ENCODE measurements at places on chromosomes 4 and X.

GRCh38 chr4:84901173-84901572 is 65.3 kb downstream of the WDFY3 start:
- DNase-seq: no peak

DNA sequence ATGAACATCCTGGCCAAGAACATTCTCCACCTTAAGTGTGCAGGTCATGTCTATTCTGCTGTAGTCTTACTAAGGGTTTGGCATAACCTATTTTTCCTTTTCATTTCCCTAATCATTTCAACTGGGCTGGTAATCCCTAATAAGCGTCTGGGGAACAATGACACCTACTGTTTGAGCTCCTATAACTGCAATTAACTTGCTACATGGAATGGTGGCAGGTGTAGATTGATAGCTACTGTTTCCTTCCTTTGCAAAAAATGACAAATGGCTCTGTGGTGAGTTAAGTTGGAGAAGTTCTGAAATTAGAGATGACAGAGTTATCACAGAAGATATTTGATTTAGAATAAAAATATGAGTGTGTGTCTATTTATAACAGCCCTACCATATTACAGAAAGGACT is 104.5 kb upstream of the NAP1L5 start:
- no peak for DNase-seq

- DNase-seq: no peak
Measured at GRCh38 chr4:189232274-189232673, 708.4 kb upstream of the FRG1 start.

DNA sequence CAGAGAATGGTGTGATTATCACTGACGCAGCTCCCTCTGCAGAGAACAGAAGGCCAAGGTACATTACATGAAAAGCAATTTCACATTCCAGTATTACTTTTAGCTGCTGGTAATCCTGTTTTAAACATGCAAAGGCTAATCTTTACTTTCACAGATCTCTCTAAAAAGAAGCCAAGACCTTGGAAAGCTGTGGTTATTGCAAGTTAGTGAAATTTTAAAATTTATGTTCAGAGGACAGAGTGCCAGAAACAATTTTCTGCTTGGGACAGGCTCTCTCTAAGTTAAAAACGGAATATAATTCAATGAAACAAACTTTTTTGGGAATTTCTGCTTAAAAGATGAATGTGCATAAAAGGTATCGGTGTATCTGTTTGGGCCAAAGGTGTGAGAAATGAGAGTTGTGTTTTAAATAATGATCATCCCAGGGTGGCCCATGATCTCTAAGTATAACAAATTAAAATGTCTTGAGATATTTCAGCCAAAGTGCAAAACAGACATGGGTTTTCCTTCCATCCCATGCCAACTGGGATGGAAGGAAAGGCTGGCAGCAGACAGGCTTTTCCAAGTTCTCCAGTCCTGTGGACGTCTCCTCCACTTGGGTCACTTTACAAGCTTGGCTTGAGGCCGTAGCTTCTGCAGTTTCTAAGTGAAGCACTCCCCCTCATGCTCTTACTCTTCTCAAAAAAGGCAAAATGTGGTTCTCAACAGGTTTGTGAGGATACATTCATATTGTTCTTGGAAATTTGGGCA is 118.0 kb downstream of the DRD5 start:
- DNase-seq: no peak
